ENCODE measurements at places on chromosomes 1 and 21.

DNA sequence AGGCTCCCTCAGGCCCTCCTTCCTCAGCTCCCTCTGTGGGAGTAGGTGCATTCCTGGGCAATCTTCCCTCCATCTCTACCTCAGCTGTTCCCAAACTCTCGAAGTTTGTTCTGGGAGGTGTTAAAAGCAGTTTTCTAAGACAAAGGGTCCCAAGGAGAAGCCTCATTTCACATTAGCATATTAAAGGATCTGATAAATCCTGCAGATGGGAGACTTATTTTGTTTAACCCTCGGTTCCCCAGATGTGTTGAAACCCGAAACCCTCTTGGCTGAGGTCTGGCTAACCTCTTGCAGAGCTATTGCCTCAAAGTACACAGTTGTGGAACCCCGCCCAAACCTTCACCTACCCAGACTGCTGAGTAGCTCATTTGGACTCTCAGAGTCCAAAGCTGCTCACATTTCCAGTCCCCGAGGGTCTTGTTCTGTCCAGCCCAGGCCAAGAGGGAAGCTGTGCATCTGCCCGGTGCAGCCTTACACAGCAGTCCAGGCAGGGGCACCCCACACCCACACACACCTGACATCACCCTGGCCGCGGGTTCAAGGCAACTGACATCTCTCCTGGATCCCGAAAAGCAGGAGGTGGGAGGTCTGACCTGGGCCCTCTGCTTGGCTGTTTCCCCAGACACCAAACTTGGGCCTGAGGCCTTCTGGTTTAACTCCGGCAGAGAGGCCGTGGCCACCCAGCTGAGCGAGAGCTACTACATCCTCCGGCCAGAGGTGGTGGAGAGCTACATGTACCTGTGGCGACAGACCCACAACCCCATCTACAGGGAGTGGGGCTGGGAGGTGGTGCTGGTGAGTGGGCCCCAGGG is 19.5 kb upstream of the SELENON start:
- no peak for DNase-seq

- DNase-seq: no peak
These were observed 87.7 kb downstream of the INTS7 start for GRCh38 chr1:211947396-211948295.

- DNase-seq: no peak
These were observed 189.9 kb downstream of the HUNK start for GRCh38 chr21:32062591-32063227.

- no peak for DNase-seq
These were observed 2.7 kb downstream of the PLEKHA6 start for GRCh38 chr1:204356997-204357396.

GRCh38 chr1:158327481-158327880 is 3.9 kb downstream of the CD1B start:
- DNase-seq: no peak

DNA sequence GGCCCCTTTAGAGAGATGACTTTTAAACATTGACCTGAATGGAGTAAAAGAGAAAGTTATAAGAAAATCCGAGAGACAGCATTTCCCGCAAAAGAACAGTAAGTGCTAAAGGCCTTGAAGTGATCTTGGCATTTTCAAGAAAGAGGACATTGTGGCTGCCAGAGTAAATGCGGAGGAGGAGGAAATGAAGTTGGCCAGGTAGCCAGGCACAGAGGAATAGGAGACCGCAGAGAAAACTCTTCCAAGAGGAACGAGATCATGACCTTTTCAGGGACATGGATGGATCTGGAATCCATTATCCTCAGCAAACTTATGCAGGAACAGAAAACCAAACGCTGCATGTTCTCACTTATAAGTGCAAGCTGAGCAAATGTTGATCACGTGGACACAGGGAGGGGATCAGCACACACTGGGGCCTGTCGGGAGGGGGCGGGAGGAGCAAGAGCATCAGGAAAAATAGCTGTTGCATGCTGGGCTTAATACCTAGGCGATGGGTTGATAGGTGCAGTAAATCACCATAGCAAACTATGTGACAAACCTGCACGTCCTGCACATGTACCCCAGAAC is 49.7 kb downstream of the EEIG2 start:
- no peak for DNase-seq

DNA sequence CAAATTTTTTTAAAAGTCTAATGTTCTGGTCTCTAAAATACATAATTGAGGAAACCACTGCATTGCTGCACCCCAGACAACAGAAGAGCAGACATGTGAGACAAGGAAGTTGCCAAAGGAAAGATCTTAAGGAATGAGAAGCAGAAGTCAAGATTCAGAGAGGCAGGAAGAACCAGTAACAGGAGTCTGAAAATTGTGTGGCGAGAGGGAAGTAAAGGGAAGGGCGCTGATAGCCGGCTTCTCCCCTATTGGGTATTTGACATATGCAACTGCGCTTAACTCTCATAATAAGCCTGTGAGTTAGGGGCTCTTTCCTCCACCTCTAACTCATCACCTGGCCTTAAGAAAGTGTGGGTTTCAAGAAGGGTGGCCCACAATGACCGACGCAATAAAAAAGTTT is 21.9 kb upstream of the KIF14 start:
- no peak for DNase-seq

- no peak for DNase-seq
These were observed 34.1 kb downstream of the RAP1A start for GRCh38 chr1:111653709-111654108.

DNA sequence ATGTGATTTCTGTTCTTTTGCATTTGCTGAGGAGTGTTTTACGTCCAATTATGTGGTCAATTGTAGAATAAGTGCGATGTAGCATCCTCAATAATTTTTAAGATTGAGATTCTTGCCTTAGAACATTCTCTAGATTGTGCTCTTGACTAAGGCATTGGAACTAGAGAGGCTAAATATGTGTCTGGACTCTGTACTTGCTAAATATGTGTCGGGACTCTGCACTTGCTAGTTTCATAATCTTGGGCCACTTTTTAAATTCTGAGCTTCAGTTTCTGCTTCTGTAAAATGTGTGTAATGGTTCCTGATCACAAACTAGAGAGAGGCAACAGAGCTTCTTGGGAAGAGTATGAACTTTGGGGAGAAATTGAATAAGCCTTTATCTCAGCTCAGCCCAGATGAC is 21.6 kb downstream of the HLX start:
- DNase-seq: no peak

GRCh38 chr1:6909857-6910256 is 124.6 kb downstream of the CAMTA1 start:
- DNase-seq: no peak

DNA sequence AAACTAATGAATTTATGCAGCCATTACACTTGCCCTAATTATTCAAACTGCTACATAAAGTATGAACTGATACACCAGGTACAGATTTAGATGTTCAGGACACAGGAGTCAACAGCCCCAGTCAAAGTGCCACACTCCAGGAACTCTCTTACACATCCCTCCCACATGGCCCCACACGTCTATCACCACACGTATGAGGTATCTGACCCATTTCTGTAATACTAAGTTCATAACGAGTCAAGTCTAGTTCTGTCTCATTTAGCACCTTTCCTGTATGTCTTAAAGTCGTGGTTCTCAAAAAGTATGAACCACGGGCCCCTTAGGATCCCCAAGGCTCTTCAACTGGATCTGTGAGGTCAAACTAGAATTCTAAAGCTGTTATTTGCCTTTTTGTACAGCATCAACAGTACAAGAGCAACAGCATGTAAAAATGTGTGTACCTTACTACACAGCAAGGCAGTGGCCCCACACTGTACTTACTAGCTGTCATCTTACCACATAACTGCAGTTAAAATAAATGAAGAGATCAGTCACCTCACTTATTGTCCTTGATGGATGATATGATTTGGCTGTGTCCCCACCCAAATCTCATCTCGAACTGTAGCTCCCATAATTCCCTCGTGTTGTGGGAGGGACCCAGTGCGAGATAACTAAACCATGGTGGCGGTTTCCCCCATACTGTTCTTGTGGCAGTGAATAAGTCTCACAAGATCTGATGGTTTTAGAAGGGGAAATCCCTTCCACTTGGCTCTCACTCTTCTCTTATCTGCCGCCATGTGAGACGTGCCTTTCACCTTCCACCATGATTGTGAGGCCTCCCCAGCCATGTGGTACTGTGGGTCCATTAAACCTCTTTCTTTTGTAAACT is 42.6 kb downstream of the SIPA1L2 start:
- DNase-seq: no peak

- DNase-seq: no peak
These were observed 49.7 kb downstream of the PACC1 start for GRCh38 chr1:212364985-212365384.

DNA sequence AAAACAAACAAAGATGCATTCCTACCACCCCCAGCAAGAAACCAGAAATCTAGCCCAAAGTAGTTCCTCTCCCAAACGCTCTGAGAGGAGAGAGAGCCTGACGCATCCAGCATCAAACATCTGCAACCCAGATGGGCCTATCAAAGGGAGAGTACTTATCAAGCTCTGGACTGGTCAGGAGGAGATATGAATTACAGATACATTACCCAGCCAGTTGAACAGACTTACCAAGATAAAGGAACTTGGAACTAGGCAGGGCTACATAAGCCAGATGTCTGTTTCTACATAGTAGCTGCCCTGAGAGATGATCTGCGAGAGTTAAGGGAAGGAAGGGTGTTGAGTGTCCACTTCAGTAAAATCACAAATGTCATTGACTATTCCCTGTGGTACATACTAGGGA is 138.4 kb downstream of the PAPPA2 start:
- DNase-seq: no peak

- no peak for DNase-seq
These were observed 77.2 kb downstream of the IVNS1ABP start for GRCh38 chr1:185239861-185240260.

GRCh38 chr1:192552760-192553191 is 22.8 kb upstream of the RGS1 start:
- no peak for DNase-seq

- no peak for DNase-seq
These were observed 1.2 kb downstream of the CHD5 start for GRCh38 chr1:6178751-6179563.

- DNase-seq: no peak
These were observed 312.5 kb upstream of the PKN2 start for GRCh38 chr1:88371436-88372023.

GRCh38 chr1:227343206-227343605 is 24.9 kb upstream of the CDC42BPA start:
- no peak for DNase-seq

GRCh38 chr1:41286992-41287391 is 44.9 kb upstream of the SCMH1 start:
- DNase-seq: no peak

GRCh38 chr1:13760340-13760739 is 60.4 kb downstream of the PRDM2 start:
- no peak for DNase-seq

GRCh38 chr1:151128800-151129199 is 17.6 kb downstream of the SEMA6C start:
- DNase-seq: no peak

DNA sequence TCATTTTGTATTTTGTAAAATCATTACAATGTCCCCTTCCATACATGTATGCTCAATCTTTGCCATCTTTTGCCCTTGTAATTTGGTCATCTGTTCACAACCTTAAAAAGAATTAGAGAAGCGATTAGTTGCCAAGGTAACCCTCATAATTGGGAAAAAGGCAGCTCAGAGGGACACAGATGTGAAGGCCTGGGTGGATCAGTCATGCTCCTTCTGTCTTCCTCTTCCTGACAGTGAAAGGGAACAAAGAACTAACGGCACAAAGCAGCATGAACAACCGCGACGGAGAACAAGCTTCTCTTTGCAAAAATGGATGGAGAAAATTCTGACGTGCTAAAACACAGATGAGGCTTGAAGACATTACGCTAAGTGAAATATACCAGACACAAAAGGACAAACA is 78.7 kb upstream of the COG2 start:
- DNase-seq: no peak

- no peak for DNase-seq
These were observed 21.0 kb downstream of the KIF21B start for GRCh38 chr1:201002510-201002909.

DNA sequence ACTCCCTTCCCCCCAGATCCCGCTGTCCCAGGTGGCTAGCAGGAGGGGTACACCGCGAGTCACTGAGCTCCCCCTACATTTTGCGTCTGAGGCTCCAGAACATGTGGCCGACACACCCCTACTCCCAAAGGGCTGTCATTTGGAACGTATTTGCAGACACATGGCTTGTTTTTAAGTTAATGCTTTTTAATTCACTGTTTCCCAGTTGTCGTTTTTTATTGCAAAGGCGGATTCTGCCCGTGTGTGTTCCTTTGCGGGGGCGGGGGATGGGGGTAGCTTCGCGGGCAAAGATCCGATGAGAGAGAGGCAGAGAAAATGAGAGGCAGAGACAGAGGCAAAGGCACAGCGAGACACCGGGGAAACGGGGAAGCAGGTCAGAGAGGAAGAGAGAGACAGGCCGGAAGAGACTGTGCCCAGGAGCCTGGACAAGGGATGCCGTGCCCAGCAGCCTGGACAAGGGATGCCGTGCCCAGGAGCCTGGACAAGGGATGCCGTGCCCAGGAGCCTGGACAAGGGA is 270.2 kb downstream of the FOXD2 start:
- DNase-seq: no peak

DNA sequence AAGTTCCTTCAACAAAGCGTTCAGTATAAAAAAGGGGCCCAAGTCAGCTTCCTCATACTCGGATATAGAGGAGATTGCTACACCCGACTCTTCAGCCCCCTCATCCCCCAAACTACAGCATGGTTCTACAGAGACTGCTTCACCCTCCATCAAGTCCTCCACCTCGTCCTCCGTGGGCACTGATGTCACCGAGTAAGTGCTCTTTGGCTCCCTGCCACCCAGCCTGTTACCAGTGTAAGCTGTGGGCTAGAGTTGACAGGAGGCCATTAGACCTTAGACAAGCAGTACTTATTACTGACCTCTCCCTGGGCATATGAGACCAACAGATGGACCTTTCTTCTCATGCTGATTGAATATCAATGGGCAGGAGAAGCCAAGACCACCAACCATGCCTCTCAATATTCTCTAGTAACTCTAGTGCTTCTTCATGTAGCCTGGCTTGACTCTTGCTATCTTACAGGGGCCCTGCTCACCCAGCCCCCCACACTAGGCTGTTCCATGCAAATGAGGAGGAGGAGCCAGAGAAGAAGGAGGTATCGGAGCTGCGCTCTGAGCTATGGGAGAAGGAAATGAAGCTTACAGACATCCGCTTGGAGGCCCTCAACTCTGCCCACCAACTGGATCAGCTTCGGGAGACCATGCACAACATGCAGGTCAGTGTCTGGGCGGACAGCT is 20.9 kb upstream of the IPO9 start:
- no peak for DNase-seq

- DNase-seq: no peak
These were observed 256.8 kb downstream of the RHOU start for GRCh38 chr1:228992044-228992443.

DNA sequence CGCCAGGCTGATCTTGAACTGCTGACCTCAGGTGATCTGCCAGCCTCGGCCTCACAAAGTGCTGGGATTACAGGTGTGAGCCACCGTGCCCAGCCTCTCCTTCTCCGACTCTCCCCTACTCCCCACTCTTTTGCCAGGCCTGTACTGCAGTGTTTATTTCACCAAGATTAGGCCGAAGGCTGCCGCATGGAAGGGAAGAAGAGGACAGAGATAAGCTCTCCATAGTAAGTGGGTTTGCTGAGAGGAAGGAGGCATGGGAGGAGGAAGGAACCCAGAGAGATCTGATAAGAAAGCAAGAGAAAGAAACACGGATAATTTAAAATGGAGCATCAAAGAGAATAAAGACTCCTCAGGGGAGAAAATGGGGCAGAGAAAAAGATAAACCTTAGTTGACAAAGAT is 8.7 kb downstream of the PTCH2 start:
- DNase-seq: no peak

- no peak for DNase-seq
These were observed 376.4 kb upstream of the LRRC7 start for GRCh38 chr1:69191335-69191734.

- DNase-seq: no peak
These were observed 4.2 kb downstream of the CSTB start for GRCh38 chr21:43771698-43772424.

GRCh38 chr21:40471103-40471502 is 375.9 kb downstream of the DSCAM start:
- DNase-seq: no peak

Data from dorsolateral prefrontal cortex (tissue), 122 donors.